ENCODE measurements at places on chromosomes 4 and X.

GRCh38 chr4:9927341-9928007 lies 93.8 kb downstream of the SLC2A9 start:
- DNase-seq = no peak

DNA sequence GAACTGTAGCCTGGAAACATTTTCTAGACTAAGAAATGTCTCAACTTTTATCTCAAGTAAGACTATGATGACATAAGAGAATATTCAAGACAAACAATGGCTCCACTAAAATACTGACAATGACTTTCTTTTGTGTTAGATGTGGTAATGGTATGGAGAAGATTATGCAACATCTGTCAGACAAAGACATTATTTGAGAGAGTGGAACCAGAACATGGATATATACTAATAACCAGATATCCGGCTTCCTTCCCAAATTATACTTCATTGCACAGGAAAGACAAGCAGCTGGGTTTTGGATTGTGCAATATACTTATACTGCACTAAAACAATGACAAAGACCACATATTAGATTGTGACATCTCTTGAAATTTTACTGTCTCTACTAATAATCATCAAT lies 290.8 kb upstream of the GIMD1 start:
- DNase-seq = no peak

DNA sequence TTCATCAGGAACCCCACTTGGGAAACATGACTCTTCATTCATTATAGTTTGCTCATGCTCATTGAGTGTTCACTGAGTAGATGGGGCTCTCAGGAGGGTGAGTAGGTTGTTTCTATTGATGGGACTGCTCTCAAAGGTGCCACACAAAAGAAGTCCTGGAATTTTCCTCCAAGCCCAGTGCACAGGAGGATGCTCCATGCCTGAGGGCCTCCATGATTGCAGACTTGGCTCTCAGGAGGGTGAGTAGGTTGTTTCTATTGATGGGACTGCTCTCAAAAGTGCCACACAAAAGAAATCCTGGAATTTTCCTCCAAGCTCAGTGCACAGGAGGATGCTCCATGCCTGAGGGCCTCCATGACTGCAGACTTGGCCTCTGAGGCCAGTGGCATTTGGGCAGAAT lies 108.5 kb downstream of the ZNF674 start:
- DNase-seq = no peak

DNA sequence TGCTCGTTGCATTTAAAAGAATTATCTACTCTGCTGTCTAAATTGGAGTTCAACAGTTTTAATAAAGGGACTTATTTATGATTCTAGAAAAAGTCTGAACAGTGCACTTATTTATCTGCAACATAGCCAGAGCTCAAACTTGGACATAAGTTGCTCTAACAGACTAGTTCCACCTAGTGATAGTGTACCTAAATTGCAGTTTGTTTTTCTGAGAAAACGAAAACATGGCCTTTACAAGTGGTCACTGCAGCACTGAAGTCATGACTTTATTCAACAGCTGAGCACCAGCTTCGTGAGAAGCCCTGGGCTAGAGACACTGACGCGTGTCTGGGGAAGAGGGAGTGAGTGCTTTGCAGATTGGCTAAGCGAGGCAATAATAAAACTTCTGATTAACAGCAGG lies 77.3 kb upstream of the IGSF1 start:
- DNase-seq = no peak

- DNase-seq = no peak
Measured at GRCh38 chr4:22522706-22523501, 7.0 kb upstream of the ADGRA3 start.

Data from stimulated activated CD4-positive, alpha-beta T cell treated with anti-CD3 and anti-CD28 coated beads, Interleukin-2, amount 100 ng/mL, for 48 hours (primary cell).